NCI-H2171 treated with DMSO at 0.1 percent for 48 hours (cell line): ENCODE measurements at places on chromosomes 13 and 19.

DNA sequence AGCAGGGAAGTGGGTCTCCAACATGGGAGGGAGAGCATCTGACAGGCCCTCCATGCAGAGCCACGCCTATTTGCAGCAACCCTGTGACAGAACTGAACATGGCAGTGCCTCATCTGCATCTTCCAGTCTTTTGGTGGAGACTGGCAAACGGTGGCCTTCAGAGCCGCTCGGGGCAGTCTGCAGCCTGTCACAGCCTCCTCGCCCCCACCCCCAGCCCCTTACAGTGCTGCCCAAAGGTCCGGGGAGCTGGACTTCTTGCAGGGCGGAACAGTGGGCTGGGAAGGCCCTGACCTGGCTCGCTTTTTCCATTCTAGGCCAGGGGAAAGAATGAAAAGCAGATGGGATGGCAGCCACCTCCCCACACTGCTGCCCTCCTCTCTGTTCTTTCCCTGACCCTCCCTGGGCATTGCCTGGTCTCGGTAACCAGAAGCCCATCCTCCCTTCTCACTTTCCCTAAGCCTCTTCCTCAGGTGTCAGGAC, 2.7 kb downstream of the CALM3 start:
- DNase-seq: no peak

GRCh38 chr19:34974646-34975045, 10.6 kb upstream of the ZNF792 start:
- no peak for DNase-seq

DNA sequence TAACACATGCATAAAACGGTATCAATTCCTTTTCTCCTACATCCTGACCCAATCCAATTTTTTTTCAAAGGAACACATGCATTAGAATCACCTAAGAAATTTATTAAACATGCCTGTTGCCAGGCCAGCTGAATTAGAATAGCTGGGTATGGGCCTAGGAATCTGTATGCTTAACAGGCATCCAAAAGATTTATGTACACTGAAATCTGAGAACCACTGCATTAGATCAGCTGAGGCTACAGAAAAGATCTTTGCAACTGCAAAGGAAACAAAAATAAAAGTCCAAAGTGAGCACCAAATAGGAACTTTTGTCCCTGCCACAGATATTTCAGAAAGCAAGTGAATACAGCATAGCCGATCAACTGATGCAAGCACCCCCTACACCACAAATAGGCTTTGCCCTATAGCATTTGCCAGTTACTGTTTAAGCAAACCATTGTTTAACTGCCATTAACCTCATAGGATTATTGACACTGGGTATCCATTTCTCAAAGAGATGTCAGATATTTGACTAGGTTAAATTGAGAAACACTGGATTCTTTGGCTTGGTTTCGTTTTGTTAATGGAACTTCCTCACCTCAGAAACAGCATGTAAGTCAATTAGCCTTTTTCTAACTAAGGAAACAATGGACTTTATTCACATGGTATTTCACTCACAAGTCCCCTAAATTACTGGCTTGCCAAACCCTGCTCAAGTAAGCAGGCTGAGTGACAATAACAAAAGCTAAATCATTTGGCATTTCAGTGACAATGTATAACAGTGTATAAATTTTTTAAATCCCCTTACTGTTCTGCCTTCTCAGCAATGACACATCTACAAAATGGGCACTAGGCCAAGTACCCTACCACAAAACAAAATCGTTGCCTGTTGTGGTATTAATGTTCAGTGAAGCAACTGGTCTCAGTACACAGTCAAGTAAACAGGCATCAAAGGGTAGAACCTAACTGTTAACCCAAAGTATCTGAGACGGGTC, 67.8 kb downstream of the SUCLA2 start:
- DNase-seq: no peak

DNA sequence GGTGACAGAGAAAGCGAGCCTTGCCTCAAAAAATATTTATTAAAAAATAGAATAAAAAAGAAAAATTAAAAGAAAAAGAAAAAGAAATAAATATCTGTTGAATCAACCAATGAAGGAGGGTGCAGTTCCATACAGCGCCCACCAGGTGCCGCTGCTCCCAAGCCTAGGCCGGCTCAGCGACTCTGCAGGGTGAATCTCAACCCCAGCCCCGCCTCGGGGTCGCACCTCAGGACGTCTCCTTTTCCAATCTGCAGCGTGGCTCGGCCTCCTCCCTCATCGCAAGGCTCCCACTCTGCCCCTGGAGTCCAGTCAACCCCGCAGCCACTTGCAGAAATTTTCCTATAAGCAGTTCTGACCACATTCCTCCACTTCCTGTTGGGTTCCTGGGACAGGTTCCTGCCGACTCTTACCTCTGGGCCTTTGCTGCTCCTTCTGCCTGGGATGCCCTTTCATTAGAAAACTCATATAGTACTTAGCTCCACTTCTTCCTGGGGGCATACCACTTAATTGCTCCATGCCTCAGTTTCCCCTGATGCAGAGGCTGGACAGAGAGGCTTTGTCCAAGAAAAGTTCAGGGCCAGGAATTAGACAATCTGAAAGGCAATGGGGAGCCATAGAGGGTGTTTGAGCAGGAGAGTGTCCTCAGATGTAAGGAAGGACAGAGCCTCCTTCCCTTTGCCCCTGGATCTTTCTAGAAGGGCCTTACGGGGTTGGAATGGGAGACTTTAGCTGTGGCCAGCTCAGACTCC, 24.3 kb downstream of the NFILZ start:
- peak; percentile 34 for DNase-seq

DNA sequence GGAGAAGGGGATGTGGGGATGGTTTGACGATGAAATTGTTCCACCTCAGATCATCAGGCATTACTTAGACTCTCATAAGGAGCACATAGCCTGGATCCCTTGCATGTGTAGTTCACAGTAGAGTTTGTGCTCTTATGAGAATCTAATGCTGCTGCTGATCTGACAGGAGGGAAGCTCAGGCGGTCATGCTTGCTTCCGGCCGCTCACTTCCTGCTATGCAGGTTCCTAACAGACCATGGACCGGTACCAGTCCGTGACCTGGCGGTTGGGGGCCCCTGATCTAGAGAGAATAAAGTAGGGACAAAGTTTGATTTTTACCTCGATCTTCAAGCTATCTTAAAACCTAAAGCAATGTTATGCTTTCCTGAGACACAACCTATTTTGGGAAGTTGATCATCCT, 373.8 kb upstream of the ARGLU1 start:
- DNase-seq: no peak

DNA sequence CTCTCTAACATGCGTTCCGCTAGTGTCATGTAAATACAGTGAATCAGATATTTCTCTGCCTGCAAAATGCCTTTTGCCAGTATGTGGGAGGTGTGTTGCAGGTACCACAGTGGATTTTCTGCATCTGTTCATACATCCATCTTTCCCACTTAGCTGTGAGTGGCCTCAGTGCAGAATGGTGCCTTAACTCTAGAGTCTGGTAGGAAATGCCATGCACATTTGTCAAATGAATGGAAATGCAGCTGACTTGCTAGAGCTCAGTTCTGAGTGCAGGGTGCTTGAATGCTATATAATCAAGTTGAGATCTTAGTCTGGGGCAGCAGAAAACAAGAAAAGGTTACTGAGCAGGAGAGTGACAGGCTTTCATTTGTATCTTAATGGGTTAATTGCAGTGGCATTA, 68.2 kb downstream of the LRCH1 start:
- no peak for DNase-seq

- no peak for DNase-seq
Measured at GRCh38 chr19:18895038-18895823, 727 bp downstream of the CERS1 start.

DNA sequence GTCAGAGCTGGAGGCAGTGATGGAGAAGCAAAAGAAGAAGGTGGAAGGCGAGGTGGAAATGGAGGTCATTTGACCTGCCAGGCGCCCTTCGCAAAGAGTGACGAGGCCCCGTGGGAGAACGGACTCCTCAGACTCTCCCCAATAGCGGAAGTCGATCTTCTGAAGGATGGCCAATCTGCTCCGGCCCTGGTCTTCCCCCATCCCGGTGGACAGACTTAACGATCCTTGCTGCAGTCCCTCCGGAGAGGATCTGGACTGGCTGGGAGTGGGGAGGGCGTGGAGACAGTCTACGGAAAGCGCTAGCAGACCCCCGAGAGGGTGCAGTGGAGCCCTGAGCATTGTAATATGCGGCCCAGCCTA, 11.9 kb downstream of the EPS8L1 start:
- no peak for DNase-seq

- DNase-seq: no peak
Measured at GRCh38 chr19:42531313-42531712, 3.0 kb upstream of the CEACAM1 start.

DNA sequence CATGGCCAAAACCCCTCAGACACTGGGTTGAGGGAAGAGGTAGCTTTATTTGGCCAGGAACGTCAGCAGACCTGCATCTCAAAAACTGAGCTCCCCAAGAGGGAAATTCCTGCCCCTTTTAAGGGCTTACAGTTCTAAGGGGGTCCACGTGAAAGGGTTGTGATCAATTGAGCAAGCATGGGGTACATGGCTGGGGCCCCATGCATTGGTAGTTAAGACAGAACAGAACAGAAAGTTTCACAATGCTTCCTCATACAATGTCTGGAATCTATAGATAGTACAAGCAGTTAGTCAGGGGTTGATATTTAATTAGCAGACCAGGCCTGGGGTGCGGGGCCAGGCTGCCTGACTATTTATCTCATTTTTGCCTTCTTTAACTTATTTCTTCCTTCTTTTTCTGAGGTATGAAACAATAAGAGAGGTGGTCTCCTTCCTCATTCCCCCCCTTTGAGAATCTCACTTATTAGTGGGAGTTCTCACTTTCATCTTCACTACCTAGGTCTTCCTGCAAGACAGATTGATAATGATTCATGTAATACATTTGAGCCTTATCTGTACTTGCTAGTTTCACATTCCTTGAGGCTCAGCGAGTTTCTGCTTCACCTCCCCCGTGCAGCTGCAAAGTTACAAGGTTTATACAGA, 84.8 kb downstream of the SLC25A15 start:
- DNase-seq: no peak

- DNase-seq: peak; percentile 56
Measured at GRCh38 chr19:33193865-33194362, at the start of gene LRP3. Gene LRP3, plus strand, starts transcription at chr19:33194330. Its CDS starts 456 bp downstream, at chr19:33194786.

DNA sequence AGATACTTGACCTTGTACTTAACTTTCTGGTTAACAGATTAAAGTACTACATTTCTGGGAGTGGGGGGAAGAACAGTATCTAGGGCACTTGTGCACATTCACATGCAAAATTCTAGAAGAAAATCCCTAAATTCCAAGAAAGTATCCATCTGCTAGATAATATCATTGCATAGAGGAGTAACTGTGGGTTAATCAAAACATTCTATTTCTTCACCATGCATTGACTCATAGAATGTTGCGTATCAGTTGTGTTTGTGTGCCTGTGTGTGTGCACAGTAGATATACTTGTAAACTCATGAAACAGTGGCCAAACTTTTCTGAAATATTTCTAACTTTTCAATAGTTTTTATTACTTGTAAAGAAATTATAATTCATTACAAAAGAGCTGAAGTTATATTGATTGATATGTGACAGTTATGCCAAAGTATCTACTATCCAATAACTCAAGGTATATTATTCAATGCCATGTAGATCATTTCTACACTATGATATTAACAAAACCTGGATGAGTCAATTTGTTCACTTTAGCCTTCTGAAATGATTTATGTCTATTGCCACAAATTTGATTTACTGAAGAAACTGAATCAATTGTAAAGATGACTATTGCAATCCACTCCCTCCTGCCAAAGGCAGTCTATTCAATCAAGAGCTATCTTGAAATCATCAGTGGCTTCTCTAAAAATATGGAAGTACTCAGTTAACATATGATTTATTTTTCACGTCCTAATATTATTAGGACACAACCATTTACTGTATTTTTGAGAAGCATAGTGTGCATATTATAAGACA, 756.7 kb upstream of the ARGLU1 start:
- DNase-seq: no peak

GRCh38 chr13:67147342-67148133, 82.6 kb downstream of the PCDH9 start:
- DNase-seq: peak; percentile 40

DNA sequence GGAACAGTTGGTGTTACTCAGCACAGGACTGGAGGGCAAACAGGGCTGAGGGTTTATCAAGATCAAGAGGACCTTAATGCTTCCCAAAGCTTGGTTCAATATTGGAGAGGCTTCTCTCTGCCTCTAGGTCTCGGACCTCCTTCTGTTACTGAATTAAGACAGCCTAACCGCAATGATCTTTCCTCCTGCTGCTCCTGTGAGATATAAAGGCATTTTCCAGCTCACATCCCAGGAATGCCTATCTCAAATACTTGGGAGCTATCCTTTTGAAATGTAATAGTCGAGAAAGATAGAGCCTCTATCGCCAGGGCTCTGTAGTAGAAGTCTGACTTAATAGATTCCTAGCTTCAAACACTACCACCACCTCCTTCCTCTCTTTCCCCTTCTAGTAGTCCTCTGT, 1475.0 kb downstream of the SLITRK1 start:
- no peak for DNase-seq

DNA sequence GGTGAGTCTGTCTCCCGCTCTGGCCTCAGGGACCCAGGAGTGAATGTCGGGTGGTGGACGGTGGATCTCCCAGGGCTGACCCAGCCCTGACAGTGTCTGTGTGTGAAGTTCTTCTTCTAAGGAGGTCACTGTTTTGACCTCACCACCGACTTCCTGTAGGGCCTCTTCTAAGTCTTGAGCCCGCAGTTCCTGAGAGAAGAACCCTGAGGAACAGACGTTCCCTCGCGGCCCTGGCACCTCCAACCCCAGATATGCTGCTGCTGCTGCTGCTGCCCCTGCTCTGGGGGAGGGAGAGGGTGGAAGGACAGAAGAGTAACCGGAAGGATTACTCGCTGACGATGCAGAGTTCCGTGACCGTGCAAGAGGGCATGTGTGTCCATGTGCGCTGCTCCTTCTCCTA, at the start of gene SIGLEC7:
Gene SIGLEC7 (plus strand): TSS at position 183 of the 400 bp plus-strand sequence. CDS start 69 bp downstream, at position 252.
- DNase-seq: no peak
